ENCODE measurements at places on chromosomes 5 and 9. TPM values are rescaled to one million over a fixed set of nuclear protein-coding genes. Genes with fewer than 3 reads are reported as not detected.

Gene SLIT3
- polyA plus RNA-seq: 32.9 TPM

Gene SNX2
- 27.8 TPM for polyA plus RNA-seq

Gene UGT3A1
- polyA plus RNA-seq: not detected

Gene OR13C8
- polyA plus RNA-seq: not detected
